ENCODE measurements at places on chromosomes 5 and 9. TPM values are rescaled to one million over a fixed set of nuclear protein-coding genes. Genes with fewer than 3 reads are reported as not detected.

Gene PKD2L2
- total RNA-seq: not detected

Gene RGS3
- 27.0 TPM for total RNA-seq

Gene PTCH1
- total RNA-seq: 53.3 TPM

Gene MSX2
- 4.0 TPM for total RNA-seq

Gene SLC36A3
- total RNA-seq: not detected

Gene IRX4
- total RNA-seq: not detected

Gene PAEP
- not detected for total RNA-seq

Gene SPATA31D4
- not detected for total RNA-seq

Gene UGT3A2
- total RNA-seq: not detected

Gene CXCL14
- total RNA-seq: 27.9 TPM

Gene ISOC1
- total RNA-seq: 4.1 TPM

Gene DRD1
- not detected for total RNA-seq

Gene CYLC2
- not detected for total RNA-seq

Gene ATP6V0E1
- 112 TPM for total RNA-seq

Gene ABLIM3
- total RNA-seq: 17.1 TPM

Gene TAF11L7
- total RNA-seq: not detected

Gene FAM200C
- total RNA-seq: 1.8 TPM

Gene NDUFAF2
- total RNA-seq: 13.3 TPM

Gene SEMA4D
- 13.9 TPM for total RNA-seq

Gene RANBP3L
- total RNA-seq: 17.0 TPM

Gene TCERG1
- 49.0 TPM for total RNA-seq

Gene PCDHA1
- not detected for total RNA-seq

Gene DNAJA1
- 29.2 TPM for total RNA-seq

Gene MLANA
- total RNA-seq: not detected

Gene RC3H2
- 31.5 TPM for total RNA-seq

Gene SHOC1
- not detected for total RNA-seq

Gene ALDH1A1
- 320 TPM for total RNA-seq

Gene CCNI2
- total RNA-seq: 34.5 TPM

Gene TNFSF15
- total RNA-seq: 8.0 TPM

Gene RGS7BP
- 4.2 TPM for total RNA-seq

Gene GPR151
- not detected for total RNA-seq

Gene PRELID1
- 129 TPM for total RNA-seq

Gene CNTFR
- total RNA-seq: 3.5 TPM

Gene ITGA1
- total RNA-seq: 71.4 TPM

Gene AGXT2
- not detected for total RNA-seq

Gene SLC9A3
- total RNA-seq: 14.1 TPM

Gene SPOCK1
- 10.1 TPM for total RNA-seq

Gene CACFD1
- total RNA-seq: 74.2 TPM

Gene ZNF169
- 7.0 TPM for total RNA-seq

Gene GABRA1
- not detected for total RNA-seq

Gene PLAC8L1
- total RNA-seq: not detected

Gene NSUN2
- total RNA-seq: 249 TPM

Gene HTR4
- total RNA-seq: 7.6 TPM

Gene IFNK
- total RNA-seq: not detected

Gene SAXO1
- total RNA-seq: 0.18 TPM

Gene PCDH1
- total RNA-seq: 96.9 TPM

Gene PCDHA8
- not detected for total RNA-seq
